ENCODE measurements at places on chromosomes 1 and 21.

GRCh38 chr1:43358121-43358745, 548 bp upstream of the CDC20 start:
- no peak for DNase-seq

GRCh38 chr1:24161270-24161669, 18.3 kb upstream of the IL22RA1 start:
- no peak for DNase-seq

- DNase-seq = no peak
These were observed 8.3 kb upstream of the DIPK1A start for GRCh38 chr1:92969517-92969916.

DNA sequence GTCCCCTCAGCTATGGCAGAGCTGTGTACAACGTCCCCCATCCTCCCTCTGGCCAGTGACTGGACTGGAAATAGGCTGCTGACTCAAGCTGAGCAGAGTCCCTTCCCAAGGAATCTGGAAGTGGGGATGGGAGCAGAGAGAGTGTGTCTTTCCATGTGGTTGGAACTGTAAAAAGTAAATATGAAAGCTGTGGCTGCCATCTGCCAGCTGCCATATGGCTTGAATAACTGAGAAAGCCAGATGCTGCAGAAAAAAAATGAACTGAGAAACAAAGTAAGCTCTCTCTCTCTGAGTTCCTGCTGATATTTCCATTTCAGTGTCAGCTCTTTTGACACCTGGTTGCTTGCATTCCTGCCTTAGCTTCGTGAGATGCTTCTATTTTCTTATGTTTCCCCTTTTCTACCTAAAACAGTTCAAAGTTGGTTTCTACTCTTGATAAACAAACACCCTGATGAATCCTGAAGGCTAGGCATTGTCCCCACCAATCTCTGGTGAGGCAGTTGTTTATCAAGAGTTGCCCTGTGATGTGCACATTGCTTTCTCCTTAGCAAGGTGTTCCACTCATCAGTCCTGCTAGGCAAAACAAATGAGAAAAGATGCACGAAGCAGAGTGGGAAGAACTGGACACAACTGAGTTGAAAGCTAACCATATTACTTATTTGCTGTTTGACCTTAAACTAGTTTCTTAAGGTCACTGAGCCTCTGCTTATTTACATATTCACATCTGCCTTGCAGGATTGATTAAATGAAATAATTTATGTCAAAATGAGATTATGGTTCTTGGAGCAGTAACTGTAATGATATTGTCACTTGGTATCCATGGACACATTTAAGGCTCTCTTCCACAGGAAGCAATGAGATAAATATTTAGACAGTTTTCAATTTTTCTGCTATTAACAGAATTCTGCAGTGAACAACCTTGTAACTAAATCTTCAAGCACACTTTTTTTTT, 16.6 kb upstream of the DR1 start:
- DNase-seq = no peak

- DNase-seq = no peak
These were observed 161.9 kb upstream of the GALNT2 start for GRCh38 chr1:229905031-229905545.
